ENCODE measurements at places on chromosomes 16 and 17. TPM values are rescaled to one million over a fixed set of nuclear protein-coding genes. Genes with fewer than 3 reads are reported as not detected.

DNA sequence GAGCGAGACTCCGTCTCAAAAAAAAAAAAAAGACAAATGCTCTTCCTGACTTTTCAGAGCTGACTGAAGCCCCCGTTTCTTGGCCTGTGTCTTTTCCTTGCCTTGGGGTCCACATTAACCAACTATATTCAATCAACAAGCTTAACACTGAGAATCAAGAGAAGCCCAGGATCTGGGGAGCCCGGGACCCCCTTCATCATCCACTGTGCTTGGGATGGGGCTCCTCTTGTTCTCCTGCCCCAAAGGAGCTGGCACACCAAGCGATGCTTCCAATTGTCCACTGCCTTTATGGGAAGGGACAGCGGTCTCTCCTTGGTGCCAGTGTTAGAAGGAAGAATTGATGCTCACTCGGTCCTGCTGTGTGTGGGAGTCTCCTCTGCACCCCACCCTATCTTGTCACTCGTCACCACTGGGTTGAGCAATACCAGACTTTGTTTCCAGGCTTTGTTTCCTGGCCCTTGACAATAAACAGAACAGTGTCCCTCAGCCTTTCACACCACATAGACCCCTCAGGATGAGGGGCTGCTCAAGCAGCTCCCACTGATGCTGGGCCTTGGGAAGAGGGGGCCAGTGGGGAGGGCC is 146.7 kb downstream of the KCNJ12 start:
- no peaks in the 10 kb centered on the region for H3K36me3 ChIP-seq
- H3K27ac ChIP-seq: no peak overlapping the region
- H3K27me3 ChIP-seq: peaks cover 14% of the 10 kb centered on the region
- peak; percentile 65 for DNase-seq
- no peaks in the 10 kb centered on the region for H3K4me1 ChIP-seq
- H3K4me3 ChIP-seq: no peak overlapping the region

DNA sequence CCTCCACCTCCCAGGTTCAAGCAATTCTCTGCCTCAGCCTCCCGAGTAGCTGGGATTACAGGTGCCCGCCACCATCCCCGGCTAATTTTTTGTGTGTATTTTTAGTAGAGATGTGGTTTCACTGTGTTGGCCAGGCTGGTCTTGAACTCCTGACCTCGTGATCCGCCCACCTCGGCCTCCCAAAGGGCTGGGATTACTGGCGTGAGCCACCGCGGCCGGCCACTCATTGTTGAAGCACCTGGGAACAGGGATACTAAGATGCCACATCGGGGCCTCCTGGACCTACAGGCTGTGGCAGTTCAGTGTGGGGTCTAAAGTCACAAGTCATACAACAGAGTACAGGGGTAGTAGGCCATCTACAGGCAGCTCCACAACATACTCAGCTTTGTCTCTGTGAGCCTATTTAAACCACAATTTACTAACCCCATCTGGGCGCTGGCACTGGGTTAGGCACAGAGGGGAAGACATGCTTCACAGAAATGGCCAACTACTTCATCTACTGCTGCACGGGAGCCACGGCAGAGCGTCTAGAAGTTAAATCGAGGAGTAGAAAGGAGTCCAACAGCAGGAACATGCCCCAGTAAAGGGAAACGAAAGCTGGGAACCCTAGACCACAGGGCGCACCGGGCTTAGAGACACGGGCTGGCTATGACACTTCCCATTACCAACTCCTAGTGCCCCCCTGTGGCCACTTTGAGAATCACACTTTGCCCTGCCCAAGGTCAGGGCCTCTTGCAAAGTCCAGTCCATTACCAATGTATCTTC is 4.3 kb downstream of the VAMP2 start:
- no peaks in the 10 kb centered on the region for H3K27me3 ChIP-seq
- H3K4me3 ChIP-seq: peak overlapping the region; percentile 35
- H3K27ac ChIP-seq: peak overlapping the region; percentile 87
- DNase-seq: peak; percentile 96
- peaks cover 11% of the 10 kb centered on the region for H3K36me3 ChIP-seq
- H3K4me1 ChIP-seq: peaks cover 43% of the 10 kb centered on the region

GRCh38 chr16:56198006-56198754 is 6.9 kb downstream of the GNAO1 start:
- peaks cover 8% of the 10 kb centered on the region for H3K4me1 ChIP-seq
- no peak for DNase-seq
- no peak overlapping the region for H3K27ac ChIP-seq
- peaks cover 66% of the 10 kb centered on the region for H3K27me3 ChIP-seq

GRCh38 chr16:1794221-1794871 is 841 bp upstream of the IGFALS start:
- H3K27ac ChIP-seq: no peak overlapping the region
- H3K4me1 ChIP-seq: no peaks in the 10 kb centered on the region
- no peak for DNase-seq
- H3K4me3 ChIP-seq: no peak overlapping the region

GRCh38 chr16:85395913-85396878 is 216.9 kb upstream of the GSE1 start:
- H3K4me3 ChIP-seq: no peak overlapping the region
- H3K27ac ChIP-seq: peak overlapping the region; percentile 90
- no peaks in the 10 kb centered on the region for H3K27me3 ChIP-seq

- peaks cover 24% of the 10 kb centered on the region for H3K4me1 ChIP-seq
- DNase-seq: peak; percentile 83
- peak overlapping the region; percentile 89 for H3K27ac ChIP-seq
- peak overlapping the region; percentile 87 for H3K4me3 ChIP-seq
- no peaks in the 10 kb centered on the region for H3K27me3 ChIP-seq
- peaks cover 6% of the 10 kb centered on the region for H3K36me3 ChIP-seq
Observed at GRCh38 chr16:67661101-67661761, 471 bp downstream of the PARD6A start.

DNA sequence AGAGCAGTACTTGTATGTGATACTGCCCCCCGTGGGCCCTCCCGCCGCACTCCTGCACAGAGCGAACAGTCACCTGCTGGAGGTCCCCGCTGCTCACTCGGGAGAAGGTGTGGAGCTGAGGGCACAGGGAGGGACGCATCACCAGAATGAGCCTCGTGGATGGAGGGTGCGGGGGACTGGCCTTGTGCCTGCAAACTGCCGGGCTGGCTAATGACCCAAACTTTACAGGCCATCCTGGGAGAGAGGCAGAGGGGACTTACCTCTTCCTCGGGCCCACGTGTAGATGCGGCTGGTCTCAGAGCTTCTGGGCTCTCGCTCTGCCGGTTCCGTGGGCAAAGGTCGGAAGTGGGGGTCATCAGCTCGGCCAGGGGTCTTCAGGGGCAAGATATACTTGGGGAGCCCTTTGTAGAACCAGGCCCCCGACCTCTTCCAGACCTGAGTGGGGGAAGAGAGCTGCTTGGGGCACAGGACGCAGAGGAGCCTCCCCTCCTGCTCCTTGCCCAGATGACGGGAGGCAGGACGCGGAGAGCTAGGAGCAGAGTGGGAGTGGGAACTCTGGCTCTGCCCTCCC is 65.5 kb upstream of the DOC2B start:
- H3K36me3 ChIP-seq: no peaks in the 10 kb centered on the region
- H3K4me1 ChIP-seq: no peaks in the 10 kb centered on the region
- no peak overlapping the region for H3K4me3 ChIP-seq
- H3K27ac ChIP-seq: no peak overlapping the region
- H3K27me3 ChIP-seq: peaks cover 11% of the 10 kb centered on the region

DNA sequence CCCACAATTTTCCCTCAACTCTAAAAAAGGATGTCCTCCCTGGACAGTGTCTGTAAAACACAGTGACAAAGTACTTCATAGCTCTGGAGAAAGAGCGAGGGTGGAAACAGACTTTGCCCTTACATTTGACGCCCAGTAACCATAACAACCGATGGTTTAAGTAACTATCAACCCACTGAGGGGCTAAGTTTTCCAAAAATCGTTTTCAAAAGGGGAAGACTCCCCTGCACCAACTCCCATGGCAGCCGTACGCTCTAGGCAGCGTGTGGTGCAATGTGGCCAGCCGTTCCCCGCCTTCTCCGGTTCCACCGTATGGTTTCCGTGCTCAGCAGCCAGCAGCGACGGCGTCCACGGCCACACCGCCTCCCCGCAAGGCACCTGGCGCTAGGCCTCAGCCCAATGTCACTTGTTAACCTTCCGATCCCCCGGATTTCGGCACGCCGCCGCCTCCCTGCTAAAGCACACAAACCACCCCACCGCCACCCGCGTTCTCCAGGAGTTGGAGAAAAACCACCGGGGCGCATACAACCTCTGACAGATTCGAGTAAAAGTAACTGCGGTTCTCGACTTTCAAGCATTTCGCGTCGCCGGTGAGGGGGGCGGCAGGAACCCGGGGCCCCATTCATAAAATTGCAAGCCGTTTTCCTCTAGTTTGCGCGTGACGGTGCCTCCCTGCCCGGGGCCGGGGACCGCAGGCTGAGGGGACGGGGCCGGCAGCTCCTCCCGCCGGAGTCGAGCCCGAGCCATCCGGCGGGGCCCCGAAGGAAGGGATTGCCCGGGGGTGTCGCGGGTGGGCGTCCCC is 661 bp downstream of the TEX2 start:
- no peak for DNase-seq
- no peaks in the 10 kb centered on the region for H3K36me3 ChIP-seq
- peak overlapping the region; percentile 89 for H3K27ac ChIP-seq
- H3K4me3 ChIP-seq: peak overlapping the region; percentile 93
- H3K4me1 ChIP-seq: peaks cover 34% of the 10 kb centered on the region

GRCh38 chr17:72386619-72387237 is 265.9 kb downstream of the SOX9 start:
- peaks cover 56% of the 10 kb centered on the region for H3K4me1 ChIP-seq
- DNase-seq: no peak
- no peaks in the 10 kb centered on the region for H3K27me3 ChIP-seq
- H3K36me3 ChIP-seq: no peaks in the 10 kb centered on the region

GRCh38 chr16:30839523-30840227 is 52.7 kb upstream of the ZNF629 start:
- H3K27ac ChIP-seq: no peak overlapping the region
- DNase-seq: no peak
- H3K27me3 ChIP-seq: no peaks in the 10 kb centered on the region
- H3K36me3 ChIP-seq: no peaks in the 10 kb centered on the region

- no peak overlapping the region for H3K4me3 ChIP-seq
- no peak overlapping the region for H3K27ac ChIP-seq
- H3K4me1 ChIP-seq: no peaks in the 10 kb centered on the region
- DNase-seq: no peak
Observed at GRCh38 chr16:17827313-17827712, 356.6 kb upstream of the XYLT1 start.

GRCh38 chr16:57540906-57541753 is 1.3 kb upstream of the ADGRG5 start:
- no peak overlapping the region for H3K4me3 ChIP-seq
- no peak overlapping the region for H3K27ac ChIP-seq
- no peaks in the 10 kb centered on the region for H3K36me3 ChIP-seq
- peak; percentile 80 for DNase-seq
- H3K27me3 ChIP-seq: peaks cover 9% of the 10 kb centered on the region

GRCh38 chr17:65183736-65184135 is 46.6 kb downstream of the RGS9 start:
- no peak for DNase-seq
- no peaks in the 10 kb centered on the region for H3K27me3 ChIP-seq
- H3K4me1 ChIP-seq: peaks cover 52% of the 10 kb centered on the region

GRCh38 chr16:74169687-74170376 is 126.8 kb upstream of the PSMD7 start:
- DNase-seq: no peak
- peak overlapping the region; percentile 15 for H3K4me3 ChIP-seq
- peaks cover 5% of the 10 kb centered on the region for H3K27me3 ChIP-seq
- H3K4me1 ChIP-seq: peaks cover 4% of the 10 kb centered on the region
- H3K36me3 ChIP-seq: no peaks in the 10 kb centered on the region

DNA sequence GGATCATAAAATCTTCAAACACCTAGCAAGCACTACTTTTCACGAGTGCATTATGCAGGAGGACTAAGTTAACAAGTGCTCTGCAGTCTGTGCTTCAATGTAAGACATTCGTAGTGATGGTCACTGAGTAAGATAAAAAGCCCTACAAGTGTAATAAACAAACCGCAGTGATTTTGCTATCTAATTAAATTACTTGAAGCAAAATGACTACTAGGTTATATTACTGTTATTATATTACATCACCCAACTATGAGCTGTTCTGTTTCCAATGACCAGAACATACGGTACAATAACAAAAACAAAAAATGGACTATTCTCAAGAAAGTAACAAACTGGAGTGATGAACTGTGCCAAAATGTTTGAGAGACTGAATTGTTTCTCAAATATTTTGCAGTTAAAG is 11.2 kb downstream of the KLHL10 start:
- DNase-seq: no peak
- H3K27ac ChIP-seq: no peak overlapping the region
- peaks cover 17% of the 10 kb centered on the region for H3K36me3 ChIP-seq
- H3K27me3 ChIP-seq: no peaks in the 10 kb centered on the region
- no peak overlapping the region for H3K4me3 ChIP-seq
- H3K4me1 ChIP-seq: peaks cover 21% of the 10 kb centered on the region

GRCh38 chr16:54080524-54081008 is 206.0 kb downstream of the IRX3 start:
- peaks cover 2% of the 10 kb centered on the region for H3K36me3 ChIP-seq
- H3K4me1 ChIP-seq: peaks cover 29% of the 10 kb centered on the region
- H3K27ac ChIP-seq: peak overlapping the region; percentile 88
- no peak for DNase-seq
- no peaks in the 10 kb centered on the region for H3K27me3 ChIP-seq

The DUSP3 gene
- 36.4 TPM for total RNA-seq

The ARHGDIG gene
- total RNA-seq: not detected

The NPIPB6 gene
- total RNA-seq: 5.2 TPM

The PYDC1 gene
- not detected for total RNA-seq

The CHRNE gene
- 0.27 TPM for total RNA-seq

The NT5C gene
- total RNA-seq: 45.6 TPM

The C1QL1 gene
- 1.4 TPM for total RNA-seq

The CIITA gene
- total RNA-seq: not detected

The SLC5A10 gene
- total RNA-seq: not detected
